ENCODE measurements at places on chromosomes 1 and 21. TPM values are rescaled to one million over a fixed set of nuclear protein-coding genes. Genes with fewer than 3 reads are reported as not detected.

LRRC53 gene
- not detected for total RNA-seq

TRABD2B gene
- total RNA-seq, result 2.4 TPM

UROD gene
- 75.4 TPM for total RNA-seq

C1QA gene
- total RNA-seq, result 41.5 TPM

COL24A1 gene
- 13.7 TPM for total RNA-seq

KRTAP10-7 gene
- not detected for total RNA-seq

LYPD8 gene
- not detected for total RNA-seq

RGS8 gene
- total RNA-seq, result 0.05 TPM

RSRP1 gene
- total RNA-seq, result 126 TPM

SLC5A3 gene
- 46.9 TPM for total RNA-seq

LELP1 gene
- not detected for total RNA-seq

SRP9 gene
- total RNA-seq, result 389 TPM

PCAT6 gene
- not detected for total RNA-seq

DAB1 gene
- 4.9 TPM for total RNA-seq

S1PR1 gene
- total RNA-seq, result 32.6 TPM

ASPM gene
- total RNA-seq, result 48.5 TPM

PBX1 gene
- 241 TPM for total RNA-seq

LCE3D gene
- total RNA-seq, result not detected

TMEM200B gene
- total RNA-seq, result 20.4 TPM

PGLYRP4 gene
- total RNA-seq, result not detected

MYOG gene
- total RNA-seq, result 12.7 TPM

PEX19 gene
- total RNA-seq, result 46.7 TPM

UTP25 gene
- total RNA-seq, result 10.5 TPM

CRYZ gene
- total RNA-seq, result 51.4 TPM

TAS1R1 gene
- total RNA-seq, result not detected

S100A2 gene
- 26.2 TPM for total RNA-seq

MYBPH gene
- 8.9 TPM for total RNA-seq

BTBD19 gene
- total RNA-seq, result 5.3 TPM

TSACC gene
- total RNA-seq, result not detected

FLG2 gene
- not detected for total RNA-seq

All from urinary bladder (tissue), 4 donors.